ENCODE measurements at places on chromosomes 16 and 17.

GRCh38 chr16:49262501-49262900 is 19.1 kb downstream of the CBLN1 start:
- DNase-seq, result no peak

DNA sequence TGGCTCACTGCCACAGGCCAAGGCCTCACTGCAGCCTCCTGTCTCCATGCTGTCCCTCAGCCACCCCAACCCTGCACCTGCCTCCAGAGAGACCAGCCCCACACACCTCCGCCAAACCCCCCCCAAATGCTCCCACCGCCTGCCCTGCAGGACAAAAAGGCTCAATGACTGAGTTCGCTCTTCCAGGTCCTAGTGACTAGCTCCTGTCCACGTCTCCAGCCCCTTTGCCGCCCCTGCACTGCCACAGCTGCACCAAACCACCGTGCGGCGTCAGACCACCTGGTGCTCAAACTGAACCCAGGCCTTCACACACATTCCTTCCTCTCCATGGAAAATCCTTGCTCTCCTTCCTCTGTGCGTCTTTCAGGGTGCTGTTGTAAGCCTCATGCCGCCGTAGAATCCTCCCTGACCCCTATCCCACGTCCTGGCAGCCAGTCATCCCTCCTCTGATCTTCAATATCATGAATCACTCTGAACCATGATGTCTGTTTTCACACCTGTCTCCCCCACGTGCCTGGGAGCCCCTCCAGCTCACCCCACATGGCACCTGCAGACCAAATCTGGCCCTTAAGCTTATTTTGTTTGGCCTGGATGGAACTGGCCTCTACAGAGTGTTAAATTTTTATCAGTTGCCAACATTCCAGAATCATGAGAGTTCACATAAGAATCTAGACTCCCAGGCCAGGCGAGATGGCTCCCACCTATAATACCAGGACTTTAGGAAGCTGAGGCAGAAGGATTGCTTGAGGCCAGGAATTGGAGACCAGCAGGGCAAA is 4.3 kb upstream of the GSG1L start:
- DNase-seq, result no peak

GRCh38 chr17:61135782-61136181 is 263.9 kb upstream of the TBX2 start:
- no peak for DNase-seq

GRCh38 chr17:48071654-48072053 is 23.5 kb downstream of the NFE2L1 start:
- no peak for DNase-seq

DNA sequence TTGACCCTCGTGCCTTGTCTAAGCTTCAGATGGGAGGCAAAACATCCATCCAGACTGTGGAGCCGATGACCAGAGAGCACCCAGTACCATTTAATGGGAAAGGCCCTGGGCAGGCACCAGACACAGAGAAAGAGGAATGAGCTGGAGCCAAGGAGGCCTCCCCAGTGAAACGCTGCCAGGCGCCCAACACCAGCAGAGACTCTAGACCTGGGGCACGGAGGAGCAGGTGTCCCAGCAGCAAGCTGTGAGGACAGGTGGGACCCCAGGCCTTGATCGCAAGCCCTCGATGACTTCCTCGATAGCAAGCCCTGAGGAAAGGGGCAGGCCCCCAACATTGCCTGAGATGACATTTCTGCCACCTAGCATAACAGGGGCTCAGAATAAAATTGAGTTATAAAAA is 62.2 kb upstream of the SIAH1 start:
- DNase-seq, result no peak

DNA sequence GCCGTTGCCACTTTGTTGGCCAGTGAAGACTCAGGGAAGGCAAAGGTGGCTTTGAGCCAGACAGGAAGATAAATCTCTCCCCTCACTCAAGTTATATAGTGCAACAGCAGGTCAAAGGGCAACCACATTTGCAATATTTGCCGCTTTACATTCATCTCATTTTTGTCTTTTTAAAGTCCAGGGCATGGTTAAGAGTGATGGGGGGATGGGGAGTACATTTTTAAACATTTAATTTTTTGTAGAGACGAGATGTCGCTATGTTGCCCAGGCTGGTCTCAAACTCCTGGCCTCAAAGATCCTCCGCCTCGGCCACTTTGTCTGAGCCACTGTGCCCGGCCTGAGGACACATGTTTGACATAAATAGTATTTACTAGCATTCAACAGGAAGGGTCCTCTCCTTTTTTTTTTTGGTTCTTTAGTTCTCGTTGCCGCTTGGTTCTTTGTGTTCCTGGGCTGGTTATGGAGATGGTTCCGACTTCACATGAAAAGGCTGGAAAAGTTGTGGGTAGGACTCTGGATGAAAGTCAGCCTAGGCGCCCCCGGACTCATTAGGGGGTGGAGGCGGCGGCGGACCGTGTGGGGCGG is 95.7 kb downstream of the RAB11FIP4 start:
- no peak for DNase-seq

- DNase-seq, result no peak
These were observed 97.9 kb upstream of the ZNF469 start for GRCh38 chr16:88284626-88285513.

DNA sequence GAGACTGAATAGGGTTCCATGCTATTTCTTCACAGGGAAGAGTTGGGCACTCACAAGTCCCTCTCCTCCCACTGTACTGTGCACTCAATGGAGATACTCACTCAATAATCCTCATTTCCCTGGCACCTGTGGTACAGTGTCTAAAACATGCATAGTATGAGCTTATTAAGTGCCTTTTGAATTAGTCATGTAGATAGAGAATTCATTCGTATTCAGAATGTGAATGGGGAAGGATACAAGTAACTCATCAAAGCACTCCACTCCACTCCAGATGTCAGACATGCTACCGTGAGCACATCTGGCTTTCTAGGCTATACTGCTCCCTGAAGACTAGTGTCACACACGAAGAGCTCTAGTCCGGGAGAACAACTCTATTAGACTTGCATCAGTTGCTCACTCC is 6.3 kb downstream of the C17orf75 start:
- no peak for DNase-seq

DNA sequence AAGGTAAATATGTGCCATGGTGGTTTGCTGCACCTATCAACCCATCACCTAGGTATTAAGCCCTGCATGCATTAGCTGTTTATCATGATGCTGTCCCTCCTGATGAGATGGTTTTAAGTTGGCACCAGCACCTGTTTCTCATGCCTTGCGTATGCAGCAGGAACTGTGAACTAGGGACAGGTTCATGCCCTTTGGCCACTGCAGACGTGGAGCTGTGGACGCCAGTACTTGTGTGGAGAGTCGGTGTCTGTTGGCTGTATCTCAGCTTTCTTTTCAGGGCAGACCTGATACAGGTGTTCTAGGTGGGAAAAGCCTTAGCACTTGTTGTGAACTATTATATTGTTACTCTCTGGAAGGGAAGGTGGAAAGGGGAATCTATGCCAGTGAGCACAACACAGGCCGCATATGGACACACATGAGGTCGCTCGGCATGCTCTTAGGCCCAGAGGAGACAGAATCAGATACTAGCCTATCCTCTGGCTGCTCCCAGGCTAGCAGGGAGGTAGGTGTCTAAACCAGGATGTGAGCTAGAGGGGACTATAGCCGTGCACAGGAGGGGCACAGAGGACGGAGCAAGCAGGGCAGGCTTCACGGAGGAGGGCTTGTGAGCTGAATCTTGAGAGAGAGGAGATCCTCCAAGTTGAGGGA is 22.5 kb downstream of the MSI2 start:
- DNase-seq, result no peak

DNA sequence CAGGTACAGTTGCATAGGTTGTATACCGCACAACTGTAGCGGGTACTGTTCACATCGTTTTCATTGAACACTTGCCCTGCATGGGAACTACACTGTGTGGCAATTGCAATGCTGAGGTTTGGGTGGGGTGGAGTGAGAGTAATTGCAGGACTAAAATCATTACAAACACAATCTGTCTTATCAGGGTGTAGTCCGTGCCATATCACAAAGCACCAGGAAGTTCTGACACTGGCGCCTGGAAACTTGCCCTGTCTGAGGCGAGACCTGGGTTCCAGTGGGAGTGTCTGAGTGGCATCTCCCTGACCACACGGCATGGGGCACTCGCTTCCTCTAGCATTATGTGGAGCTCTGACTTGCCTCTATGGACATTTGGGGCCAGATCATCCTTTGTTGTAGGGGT is 153.4 kb downstream of the RGS9 start:
- DNase-seq, result no peak
